ENCODE measurements at places on chromosomes 7 and 10.

- DNase-seq, result no peak
Observed at GRCh38 chr10:33067917-33068316, 109.9 kb upstream of the ITGB1 start.

- DNase-seq, result no peak
Observed at GRCh38 chr10:131725581-131726069, 175.2 kb upstream of the PPP2R2D start.

DNA sequence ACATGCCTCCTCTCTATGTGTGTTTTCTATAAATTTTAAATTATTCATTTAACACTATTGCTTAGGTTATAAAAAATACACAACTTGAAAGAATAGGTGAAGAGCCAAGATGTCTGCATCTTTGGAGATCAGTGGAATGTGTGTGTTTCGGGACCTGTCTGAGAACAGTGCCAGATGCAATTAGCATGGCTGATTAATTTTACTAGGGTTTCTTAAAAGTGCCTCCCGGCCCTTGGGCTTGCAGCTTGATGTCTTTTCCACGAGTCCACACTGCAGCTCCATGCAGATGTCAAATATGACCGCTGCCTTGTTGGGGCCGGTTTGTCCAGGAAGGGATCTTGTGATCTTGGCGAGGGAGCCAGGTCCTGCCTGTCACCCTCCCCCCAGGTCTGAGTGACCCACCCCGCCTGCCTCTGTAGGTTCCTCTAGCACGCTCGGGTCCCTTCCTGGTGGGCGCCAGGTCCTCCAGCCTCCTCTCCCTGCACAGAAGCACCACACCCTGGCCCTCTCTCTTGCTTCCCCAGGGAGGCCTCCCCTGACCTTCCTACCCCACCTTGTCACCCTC lies 20.7 kb downstream of the LHPP start:
- no peak for DNase-seq

DNA sequence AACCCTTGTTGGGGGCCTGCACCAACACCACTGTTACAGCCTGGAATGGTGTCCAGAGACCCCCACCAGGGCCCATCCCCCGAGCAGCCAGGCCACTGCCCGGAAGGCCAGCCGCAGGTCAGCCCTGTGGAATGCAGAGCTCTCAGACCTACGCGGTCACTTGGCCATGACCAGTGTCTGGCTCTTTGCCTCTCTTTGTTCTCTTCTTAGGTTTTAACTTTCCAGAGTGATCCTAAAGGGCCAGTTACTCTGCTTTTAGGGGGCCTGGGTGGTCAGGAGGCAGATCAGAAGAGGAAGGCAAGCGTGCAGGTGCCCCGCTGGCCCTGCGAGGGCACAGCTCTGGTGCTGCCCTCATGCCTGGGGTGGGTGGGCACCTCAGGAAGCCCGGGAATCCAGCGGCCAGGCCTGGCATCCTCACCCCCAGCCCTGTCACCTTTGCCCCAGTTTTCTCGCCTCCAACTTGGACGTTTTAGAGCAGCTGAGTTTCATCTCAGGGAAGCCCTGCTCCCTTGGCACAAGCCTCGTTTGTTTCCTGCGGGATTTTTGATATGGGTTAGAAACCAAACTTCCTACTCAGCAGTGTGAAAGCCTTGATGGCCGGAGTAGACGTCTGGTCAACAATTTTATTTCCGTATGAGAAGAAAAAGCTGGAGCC lies 62.5 kb upstream of the CHST15 start:
- DNase-seq, result no peak

- DNase-seq, result no peak
Observed at GRCh38 chr7:158053183-158053915, 534.3 kb downstream of the PTPRN2 start.

GRCh38 chr10:52368725-52369124 lies 54.6 kb downstream of the DKK1 start:
- DNase-seq, result no peak

GRCh38 chr7:73894733-73895551 lies 34.0 kb downstream of the TMEM270 start:
- no peak for DNase-seq

GRCh38 chr7:1283337-1283736 lies 50.7 kb downstream of the UNCX start:
- DNase-seq, result no peak

DNA sequence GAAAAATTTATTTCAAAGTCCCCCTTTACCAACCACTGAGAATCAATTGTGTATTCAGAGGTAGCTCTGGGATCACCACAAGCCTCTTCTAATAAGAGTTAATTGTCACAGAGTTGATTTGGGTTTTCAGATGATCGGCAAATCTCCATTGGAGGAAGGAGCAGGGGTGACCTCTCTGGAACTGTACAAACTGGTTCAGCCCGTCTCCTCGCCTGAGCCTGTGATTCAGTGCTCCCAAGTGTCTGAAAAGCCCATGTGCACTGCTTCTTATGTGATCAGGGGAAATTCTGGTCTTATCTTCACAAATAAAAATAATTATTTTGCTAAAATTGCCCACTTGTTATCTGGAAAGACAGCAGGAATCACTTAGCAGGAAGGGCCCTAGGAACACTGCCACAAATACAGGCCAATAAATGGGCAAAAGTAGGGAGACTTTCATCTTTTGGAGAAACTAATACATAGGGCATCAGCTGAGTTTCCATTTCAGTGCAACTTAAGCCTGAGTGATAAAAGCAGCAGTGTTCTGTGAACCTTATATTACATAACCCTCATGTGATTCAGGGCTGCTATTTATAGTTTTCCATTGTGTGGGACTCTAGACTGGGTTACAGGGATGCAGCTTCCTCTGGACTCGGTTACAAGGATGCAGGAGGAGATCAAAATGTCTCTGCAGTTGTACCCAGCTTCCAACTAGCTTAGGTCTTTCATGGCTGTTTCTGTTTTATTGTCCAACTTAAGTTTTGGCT lies 32.3 kb downstream of the CDK1 start:
- DNase-seq, result peak; percentile 14

DNA sequence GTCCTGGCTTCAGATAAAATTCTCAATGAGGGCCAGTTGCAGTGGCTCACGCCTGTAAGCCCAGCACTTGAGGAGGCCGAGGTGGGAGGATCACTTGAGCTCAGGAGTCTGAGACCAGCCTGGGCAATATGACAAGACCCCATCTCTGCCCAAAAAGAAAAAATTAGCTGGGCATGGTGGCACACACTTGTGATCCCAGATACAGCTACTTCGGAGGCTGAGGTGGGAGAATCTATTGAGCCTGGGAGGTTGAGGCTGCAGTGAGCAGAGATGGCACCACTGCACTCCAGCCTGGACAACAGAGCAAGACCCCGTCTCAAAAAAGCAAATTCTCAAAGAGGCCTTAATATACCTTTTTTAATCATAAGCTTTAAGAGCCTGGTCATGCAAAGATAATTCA lies 142.9 kb downstream of the CUX1 start:
- DNase-seq, result no peak

GRCh38 chr10:112497347-112497950 lies 50.4 kb downstream of the VTI1A start:
- no peak for DNase-seq

GRCh38 chr7:30308389-30308788 lies 24.0 kb downstream of the ZNRF2 start:
- DNase-seq, result no peak

- no peak for DNase-seq
Observed at GRCh38 chr7:6437251-6437650, 10.5 kb downstream of the DAGLB start.

- DNase-seq, result no peak
Observed at GRCh38 chr7:15674586-15674985, 11.9 kb downstream of the MEOX2 start.

GRCh38 chr10:88064608-88065382 lies 201.4 kb downstream of the PTEN start:
- DNase-seq, result no peak

- peak; percentile 30 for DNase-seq
Observed at GRCh38 chr7:44145969-44146911, 5.1 kb upstream of the MYL7 start.

DNA sequence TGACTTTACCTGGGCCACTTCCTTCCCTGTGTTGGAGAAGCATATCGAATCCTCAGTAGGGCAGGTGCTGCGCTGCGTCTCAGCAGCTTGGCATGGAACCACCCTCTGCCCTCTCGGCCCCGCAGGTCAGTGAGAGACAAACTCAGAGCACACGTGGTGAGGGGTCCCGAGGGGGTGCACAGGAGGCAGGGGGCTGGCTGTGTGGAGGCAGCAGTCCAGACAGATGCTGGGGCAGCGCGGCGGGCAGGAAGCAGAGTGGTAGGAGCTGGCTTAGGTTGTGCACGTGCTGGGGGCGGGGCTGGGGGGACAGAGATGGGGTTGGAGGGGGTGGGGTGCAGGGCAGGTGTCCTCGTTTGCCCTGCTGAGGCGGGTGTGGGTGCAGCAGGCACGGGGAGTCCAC lies 33.1 kb downstream of the NUB1 start:
- DNase-seq, result no peak

DNA sequence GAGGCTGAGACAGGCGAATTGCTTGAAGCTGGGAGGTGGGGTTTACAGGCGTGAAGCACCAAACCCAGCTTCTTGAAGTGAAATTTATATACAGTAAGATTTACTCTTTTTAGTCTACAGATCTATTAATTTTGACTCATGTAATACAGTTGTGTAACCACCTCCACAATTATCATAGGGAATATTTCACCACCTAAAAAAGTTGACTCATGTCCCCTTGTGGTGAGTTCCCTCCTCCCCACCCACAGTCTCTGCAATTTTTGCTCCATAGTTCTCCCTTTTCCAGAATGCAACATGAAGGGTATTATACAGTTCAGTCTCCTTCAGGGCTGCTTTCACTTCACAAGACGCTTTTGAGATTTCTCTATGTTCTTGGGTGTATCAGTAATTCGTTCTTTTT lies 156.8 kb downstream of the FAM107B start:
- no peak for DNase-seq

GRCh38 chr10:3265088-3265487 lies 92.5 kb upstream of the PITRM1 start:
- no peak for DNase-seq

GRCh38 chr10:124305984-124306383 lies 112.7 kb downstream of the OAT start:
- no peak for DNase-seq

GRCh38 chr10:71015674-71016073 lies 127.3 kb upstream of the PCBD1 start:
- DNase-seq, result no peak

- no peak for DNase-seq
Observed at GRCh38 chr10:48511875-48512231, 93.0 kb downstream of the ARHGAP22 start.

GRCh38 chr7:44621034-44621749 lies 14.8 kb downstream of the OGDH start:
- no peak for DNase-seq

DNA sequence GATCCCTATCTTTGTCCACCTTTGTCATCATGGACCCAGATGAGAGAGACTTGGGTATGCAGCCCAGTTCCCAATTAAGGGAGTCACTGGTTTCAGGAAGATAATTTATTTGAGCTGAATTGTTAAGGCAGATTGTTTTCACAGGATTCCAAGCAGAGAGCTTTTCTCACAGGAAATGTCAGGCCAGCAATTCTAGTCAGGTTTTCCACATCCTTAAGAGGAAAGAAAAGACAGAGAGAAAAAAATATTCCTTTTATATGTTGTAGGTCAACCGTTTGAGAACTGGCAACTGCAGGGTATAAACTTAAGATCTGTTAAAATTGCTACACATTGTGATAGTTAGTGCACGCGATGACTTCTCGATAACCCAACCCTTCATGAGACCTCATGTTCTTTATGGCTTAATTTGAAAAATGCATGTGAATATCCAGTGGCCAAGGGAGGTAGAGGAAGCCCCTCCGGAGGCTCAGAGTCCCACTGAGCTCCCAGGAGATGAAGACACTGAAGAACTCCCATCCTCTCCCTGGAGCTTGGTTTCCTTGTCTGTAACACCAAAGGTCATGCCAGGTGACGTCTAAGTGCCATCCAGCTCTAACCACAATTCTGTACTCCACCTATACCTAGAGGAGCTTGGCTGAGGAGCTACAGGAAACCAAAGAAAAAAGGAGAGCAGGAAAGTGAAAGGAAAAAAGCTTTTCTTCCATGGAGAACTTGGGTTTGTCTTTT lies 45.6 kb downstream of the MINDY4 start:
- DNase-seq, result no peak

DNA sequence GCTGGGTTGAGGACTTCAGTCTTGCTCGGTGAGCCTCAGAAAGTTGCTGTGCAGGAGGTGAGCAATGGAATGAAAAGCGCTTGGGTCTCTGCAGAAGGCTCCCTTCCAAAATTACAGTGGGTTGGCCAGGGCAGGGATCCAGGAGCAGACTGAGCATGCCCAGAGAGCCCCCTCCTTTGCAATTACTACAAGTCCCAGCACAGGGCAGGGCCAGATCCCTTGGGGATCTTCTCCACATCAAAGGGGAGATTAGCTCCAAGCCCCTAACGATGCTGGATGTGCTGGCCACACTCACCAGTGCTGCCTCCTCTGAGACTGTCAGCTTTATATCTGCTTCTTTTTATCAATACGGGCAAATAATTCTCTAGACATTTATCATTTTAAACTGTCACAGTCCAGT lies 337.5 kb downstream of the RPS24 start:
- DNase-seq, result no peak

DNA sequence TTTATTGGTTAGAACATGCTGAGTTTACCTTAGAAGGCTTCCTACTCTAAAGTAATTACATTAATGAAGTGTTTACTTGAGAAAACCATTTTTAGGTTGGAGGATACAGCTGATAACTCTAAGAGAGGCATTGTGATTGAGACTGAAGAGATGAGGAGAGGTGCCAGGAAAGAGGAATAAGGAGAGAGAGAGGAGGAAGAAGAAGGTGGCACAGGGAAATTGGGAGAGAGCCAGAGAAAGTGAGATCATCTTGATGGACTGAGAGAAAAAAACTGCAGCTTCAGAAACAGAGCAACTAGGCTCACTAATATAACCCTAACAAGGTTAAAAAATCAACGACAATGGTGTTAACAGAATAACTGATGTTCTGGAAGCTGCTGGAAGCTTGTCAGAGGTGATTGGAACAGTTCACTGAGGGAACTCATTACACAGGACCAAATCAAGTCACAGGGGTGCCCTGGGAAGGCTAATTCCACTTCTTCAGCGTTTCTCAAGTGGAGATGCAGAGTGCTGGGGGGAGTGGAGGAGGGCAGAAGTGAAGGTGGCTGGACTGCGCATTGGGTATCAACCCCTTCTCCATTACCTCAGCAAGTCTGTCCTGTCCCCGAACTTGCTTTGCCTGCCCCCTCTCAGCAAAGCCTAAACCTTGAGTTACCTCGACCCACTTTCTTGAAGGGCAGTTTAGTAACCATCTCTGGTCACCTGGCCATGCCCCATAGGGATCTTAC lies 6.9 kb upstream of the SORBS1 start:
- DNase-seq, result no peak

DNA sequence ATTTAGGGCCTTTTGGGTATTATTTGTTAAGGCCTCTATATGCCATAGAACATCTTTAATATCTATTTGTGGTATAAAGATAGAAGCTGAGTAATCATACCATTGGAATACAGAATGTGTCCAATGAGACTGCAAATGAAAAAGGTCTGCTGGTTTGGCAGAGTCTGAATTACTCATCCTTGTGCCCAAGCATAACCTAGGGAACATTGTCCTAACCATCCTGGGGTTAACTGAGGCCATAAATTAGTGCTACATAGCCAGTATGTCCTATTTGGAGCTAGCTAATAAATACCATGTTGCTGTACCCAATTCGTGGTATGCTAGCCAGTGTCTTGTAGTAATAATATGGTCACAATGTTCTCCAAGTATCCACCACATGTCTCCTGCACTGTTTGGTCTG lies 117.1 kb downstream of the ANKRD26 start:
- DNase-seq, result no peak

Data from NCI-H345 (cell line).